Bone marrow (tissue), 2 donors: ENCODE measurements at places on chromosomes 6 and 20.

GRCh38 chr6:136007345-136007744 lies 155.8 kb downstream of the PDE7B start:
- no peak for DNase-seq

GRCh38 chr20:64082126-64082731 lies 2.0 kb downstream of the LKAAEAR1 start:
- DNase-seq, result no peak

DNA sequence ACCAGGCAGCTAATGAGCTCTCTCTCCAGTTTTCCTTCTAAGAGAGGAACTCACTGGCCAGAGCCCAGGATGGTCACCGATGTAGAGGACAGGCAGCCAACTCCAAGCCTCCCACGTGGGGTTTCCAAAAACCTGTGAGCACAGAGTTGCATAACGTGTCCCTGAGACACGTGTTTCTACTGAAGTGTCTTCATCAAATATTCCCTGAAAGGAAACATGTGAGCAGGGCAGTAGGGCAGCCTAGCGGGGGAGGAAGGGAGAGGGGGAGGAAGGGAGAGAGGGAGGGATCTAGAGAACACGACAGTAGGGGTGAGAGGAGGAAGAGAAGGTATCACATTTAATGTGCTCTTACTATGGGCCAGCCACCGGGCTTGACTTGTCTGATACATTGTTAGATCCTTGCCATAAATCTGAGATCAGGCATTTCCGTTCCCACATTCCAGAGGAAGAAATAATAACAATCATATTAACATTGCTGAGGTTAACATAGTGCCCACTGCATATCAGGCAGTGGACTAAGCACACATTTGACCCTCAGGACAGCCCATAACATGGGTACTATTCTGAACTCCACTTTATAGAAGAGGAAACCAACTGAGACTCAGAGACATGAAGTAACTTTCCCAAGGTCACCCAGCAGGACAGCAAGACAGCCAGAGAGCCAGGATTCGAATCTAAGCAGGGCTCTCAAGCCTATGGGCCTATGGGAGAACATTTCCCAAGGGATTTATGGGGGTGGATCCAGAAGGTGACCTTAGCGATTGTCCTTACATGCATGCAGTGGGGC lies 4.5 kb upstream of the SYS1 start:
- no peak for DNase-seq

GRCh38 chr6:1686117-1687098 lies 76.7 kb downstream of the FOXC1 start:
- DNase-seq, result no peak

DNA sequence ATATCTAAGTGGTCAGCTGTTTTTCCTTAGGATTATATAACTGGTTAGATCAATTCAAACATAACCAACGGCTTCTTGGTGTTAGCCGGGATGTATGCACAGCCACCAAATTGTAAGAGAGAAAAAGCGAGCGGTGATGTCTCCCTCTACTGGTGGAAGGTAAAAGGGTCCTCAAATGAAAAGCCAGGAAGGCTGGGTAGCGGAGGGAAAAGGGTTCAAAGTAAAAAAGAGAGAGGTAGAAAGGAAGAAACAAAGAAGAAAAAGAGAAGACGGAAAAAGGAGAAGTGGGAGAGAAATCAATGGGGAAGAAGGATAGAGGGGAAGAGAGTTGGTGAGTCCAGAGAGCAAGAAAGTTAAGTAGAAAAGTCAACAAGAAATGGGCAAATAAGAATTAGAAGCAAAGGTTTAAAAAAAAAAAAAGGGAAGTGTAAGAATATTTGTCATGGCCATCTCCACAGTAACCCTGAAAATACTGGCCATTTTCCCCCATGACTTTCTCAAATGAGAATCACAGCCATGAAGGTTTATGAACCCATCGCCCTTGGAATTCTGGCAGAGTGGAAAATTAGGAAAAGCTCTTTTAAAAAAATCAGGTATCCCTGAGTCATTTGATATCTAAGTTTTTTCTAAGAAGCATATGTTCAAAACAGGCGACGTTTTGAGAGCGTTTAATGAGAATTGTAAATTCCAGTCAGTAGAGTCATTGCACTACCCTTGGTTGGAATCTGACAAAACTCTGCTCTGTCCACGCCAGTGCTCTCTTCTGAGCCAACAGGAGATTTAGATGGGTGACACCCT lies 155.6 kb upstream of the SNX9 start:
- DNase-seq, result peak; percentile 84

- DNase-seq, result peak; percentile 99
These were observed at the start of gene TRIM26 for GRCh38 chr6:30212865-30213666. TSS of gene TRIM26 (minus strand) at chr6:30213406. CDS start at chr6:30199103, 14,303 bp downstream.

DNA sequence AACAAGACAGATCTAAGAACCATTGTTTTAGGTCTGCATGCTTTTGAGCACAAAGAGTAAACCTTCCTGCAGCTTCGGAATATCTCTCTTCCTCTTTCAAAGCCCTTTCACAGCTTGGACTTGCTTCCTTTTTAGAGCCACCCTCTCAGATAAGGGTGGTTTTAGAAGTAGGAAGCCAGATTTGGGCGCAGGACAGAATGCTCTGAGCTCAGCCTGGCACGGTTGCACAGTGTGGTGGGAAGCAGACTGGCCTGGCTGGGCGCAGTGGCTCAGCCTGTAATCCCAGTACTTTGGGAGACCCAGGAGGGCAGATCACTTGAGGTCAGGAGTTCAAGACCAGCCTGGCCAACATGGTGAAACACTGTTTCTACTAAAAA lies 35.6 kb upstream of the PNRC1 start:
- DNase-seq, result peak; percentile 86

- DNase-seq, result no peak
These were observed 132.9 kb downstream of the PRDM13 start for GRCh38 chr6:99739526-99739925.

- no peak for DNase-seq
These were observed 25.0 kb downstream of the CPNE5 start for GRCh38 chr6:36814249-36814648.

DNA sequence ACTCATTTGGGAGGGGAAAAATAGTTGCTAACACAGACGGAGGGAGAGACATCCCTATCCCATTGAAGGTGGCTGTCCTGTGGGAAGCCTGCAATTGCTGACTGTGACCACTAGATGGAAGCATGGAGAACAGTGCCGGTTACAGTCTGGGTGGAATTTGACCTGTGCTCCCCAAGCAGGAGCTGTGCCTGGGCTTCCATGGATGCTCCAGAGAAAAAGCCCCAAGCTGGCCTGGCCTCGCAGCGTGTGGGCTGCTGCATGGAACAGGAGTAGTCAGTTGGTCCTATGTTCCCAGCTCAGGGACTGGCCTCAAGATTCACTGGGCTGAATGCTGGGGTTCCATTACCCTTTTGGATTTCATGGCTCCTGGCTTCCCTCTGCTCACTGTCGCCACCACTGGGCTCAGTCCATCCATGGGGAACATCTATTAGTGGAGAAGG lies 116.3 kb upstream of the CHD6 start:
- peak; percentile 24 for DNase-seq

DNA sequence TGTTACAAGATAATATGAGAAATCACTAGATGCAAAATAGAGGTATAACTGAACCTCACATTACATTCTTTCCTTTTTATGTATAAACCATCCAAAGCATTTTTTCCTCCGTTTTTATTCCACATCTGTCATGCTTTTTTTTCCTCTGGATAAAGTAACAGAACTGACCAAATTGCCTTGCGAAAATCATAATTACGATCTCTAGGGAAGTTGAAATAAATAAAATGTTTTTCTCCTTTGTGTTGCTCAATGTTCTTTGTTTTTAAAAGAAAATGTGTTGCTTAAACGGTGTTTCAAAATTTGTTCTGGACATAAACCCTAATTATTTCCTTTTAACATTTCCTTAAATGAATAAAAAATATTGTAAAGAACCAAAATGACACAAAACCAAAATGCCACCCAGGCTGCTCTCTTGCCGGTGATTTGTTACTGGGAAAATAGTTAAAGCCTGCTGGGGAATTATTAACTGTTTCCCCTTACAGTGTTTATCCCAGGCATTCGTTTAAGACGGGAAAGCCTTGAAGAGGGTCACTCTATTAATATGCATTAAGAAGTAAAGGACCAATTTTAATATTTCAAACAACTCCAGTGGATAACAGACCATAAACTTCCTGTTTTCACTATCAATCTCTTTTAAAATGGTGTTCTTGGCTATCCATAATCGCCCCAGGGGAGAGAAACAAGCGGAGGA lies 1.7 kb upstream of the ADGRB3 start:
- no peak for DNase-seq

DNA sequence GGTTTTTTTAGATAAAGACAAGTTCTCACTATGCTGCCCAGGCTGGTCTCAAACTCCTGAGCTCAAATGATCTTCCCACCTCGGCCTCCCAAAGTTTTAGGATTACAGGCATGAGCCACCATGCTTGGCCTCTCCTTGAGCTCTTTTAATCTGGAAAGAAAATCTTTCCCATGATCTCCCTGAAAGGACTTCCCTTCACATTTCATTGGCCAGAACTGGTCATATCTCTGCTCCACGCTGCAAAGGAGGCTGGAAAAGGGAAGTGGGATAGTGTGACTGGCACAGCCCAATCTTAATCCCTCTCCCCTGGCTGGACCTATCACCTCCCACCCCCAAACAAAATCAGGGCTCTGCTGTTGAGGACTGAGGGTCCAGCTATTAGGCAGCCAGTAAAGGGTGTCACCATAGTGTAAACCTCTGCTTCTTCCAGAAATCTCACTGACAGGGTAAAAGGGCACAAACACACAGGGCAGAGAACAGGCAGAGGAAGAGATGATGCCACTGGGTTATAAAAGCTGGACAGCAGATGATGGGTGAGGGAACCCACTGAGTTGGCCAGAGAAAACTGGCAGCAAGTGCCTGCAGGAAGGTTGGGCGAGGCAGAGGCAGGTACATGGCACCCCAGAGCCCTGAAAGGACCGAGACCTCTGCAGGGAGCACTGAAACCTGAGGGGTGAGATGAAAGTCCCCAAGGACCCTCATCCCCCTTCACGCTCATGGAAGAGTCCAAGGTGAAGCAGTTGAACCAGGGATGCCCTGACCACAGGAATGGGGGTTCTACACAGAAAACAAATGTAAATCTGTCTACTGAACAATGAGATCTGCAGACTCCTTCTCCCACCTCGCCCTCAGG lies 83.1 kb upstream of the PTPN1 start:
- no peak for DNase-seq

- no peak for DNase-seq
These were observed 144.7 kb upstream of the JARID2 start for GRCh38 chr6:15101130-15101529.

GRCh38 chr6:132961610-132962009 lies 147.2 kb downstream of the RPS12 start:
- DNase-seq, result no peak

GRCh38 chr6:143149771-143150170 lies 89.1 kb downstream of the AIG1 start:
- DNase-seq, result no peak

DNA sequence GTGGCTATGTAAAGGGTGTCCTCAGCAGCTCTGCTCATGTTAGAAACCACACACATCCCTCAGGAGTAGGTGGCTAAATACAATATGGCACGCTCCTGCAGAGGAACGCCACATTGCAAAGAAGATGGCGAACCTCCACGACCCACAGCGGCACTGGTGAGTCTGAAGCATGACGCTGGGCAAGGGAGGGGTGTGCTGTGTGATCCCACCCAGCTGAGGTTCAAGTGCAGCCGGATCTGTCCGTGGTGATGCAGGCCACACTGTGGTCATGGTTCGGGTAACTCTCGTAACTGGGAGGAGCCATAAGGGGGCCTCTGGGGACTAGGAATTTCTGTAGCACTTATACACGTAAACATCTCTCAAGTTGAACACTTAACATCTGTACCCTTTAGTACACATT lies 23.4 kb upstream of the APMAP start:
- DNase-seq, result no peak

- DNase-seq, result no peak
These were observed 37.9 kb upstream of the PRL start for GRCh38 chr6:22334778-22335177.

GRCh38 chr6:88572449-88573139 lies 390.8 kb downstream of the RNGTT start:
- no peak for DNase-seq

DNA sequence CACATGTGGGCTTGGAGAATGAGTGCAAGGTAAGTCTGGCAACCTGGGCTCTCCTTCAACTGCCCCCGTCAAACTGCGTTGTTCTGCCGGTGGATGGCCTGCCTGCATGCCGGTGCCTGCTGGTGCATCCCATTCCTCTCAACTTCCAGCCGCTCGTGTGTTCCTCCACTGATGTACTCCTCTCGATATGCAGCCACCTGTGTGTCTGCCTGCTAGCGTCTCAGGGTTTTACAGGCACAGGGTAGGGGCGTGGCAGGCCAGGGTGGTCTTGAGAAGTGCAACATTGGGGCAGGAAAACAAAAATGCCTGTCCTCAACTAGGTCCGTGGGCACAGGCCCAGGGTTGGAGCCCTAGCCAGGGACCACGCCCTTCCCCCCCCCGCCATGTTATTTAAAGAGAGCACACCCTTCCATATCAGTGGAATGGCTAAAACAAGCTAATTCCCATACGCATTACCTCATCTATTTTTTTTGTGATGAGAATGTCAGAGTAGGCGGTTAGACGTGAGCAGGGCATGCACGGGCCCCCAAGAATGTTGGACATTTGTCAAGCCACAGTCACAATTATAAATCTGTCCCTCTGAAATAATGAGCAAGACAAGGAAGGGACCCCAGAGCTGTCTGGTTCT lies 33.2 kb downstream of the SERPINB6 start:
- no peak for DNase-seq

DNA sequence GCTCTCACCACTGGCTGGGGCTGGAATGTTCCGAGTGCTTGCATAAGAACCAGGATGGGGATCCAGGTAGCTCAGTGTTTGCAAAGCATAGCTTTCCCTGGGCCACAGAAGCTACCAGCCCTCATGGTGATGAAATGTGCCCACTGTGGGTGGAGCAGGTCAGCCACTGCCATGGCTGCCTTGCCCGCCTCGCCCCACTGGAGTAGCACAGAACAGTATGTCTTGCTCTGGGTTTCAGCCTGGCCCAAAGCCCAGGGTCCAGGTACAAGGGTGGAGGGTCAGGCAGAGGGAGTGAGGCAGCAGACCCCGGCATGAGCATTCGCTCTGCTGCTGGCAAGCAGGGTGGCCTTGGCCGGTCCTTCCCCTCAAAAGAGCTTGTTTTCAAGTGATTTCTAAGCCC lies 34.7 kb downstream of the KCNK17 start:
- no peak for DNase-seq

- DNase-seq, result no peak
These were observed 45.2 kb downstream of the CDC5L start for GRCh38 chr6:44432726-44433125.

DNA sequence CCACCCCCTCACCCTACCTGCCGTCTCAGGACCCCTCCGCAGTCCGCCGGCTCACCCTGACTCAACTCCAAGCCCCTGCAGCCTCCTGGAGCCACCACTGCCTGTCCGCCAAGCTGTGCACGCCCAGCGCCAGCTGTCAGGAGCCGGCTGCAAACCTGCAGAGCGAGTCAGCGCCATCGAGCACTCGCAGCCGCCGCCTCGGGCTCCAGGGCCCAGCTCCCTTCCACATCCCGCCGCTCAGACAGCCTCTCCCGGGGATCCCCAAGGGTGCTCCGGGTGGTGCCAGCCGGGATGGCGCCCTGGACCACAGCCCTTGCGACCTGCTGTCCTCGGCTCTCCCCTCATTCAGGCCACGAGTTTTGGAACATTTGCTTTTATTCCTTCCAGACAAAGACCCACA lies 4.3 kb downstream of the TNNC2 start:
- DNase-seq, result no peak

GRCh38 chr6:90368001-90368400 lies 71.4 kb upstream of the BACH2 start:
- DNase-seq, result no peak
